ENCODE measurements at places on chromosomes 5 and 9.
A peak's percentile ranks its signal among the peaks of the same experiment; 100 is the strongest.

GRCh38 chr9:116332090-116332489 lies 178.5 kb downstream of the PAPPA start:
- DNase-seq = no peak

- DNase-seq = no peak
These were observed 6.5 kb downstream of the ZNF462 start for GRCh38 chr9:106869458-106869857.

- DNase-seq = peak; percentile 86
These were observed 88.6 kb upstream of the CDKN2B start for GRCh38 chr9:22097707-22098106.

DNA sequence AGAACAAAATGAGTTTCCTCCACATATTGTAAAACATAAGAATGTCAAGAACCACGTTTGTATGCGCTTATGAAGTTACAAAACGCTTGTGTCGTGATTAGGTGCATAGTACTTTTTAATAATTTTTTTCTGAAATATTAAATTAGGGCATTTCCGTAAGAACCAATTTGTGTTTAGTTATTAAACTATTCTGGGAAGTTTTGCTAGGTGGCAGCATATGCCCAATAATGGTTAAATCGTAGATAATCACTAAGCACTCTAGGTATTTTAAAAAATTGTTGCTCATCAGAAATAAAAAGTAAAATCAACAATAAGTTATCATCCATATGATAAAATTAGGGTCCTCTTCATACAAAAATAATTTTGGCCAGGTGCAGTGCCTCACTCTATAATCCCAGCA lies 5.4 kb downstream of the SRFBP1 start:
- DNase-seq = no peak

DNA sequence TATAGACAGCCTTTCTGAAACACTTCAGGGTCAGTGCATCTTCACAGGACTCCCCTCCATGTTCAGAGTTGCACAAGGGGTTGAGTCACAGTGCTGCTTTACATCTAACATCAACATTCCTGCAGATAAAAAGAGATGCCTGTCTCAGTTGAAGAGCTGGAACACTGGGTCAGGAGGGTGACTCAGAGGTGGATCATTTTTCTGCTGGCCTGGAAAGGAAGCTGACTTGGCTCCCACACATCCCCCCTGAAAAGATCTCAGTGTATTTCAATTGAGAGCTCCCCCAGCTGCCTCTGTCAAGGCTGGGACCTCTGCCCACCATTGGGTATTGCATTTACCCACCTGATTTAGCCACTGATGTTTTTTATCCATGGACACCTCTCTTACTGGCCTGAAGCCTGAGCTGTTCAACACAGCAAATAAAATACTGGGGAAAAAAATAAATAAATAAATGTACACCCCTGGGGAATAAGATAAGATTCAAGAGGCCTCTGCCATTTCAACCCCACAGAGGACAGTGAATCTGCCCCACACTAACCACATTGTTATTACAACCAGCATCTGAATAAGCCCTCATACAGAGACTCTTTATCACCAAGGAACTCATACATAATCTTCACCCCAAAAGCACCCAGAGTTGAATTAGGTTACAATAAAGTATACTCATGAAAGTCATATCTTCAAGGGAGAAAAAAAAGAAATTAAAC lies 716.4 kb downstream of the SEMA5A start:
- DNase-seq = peak; percentile 87

DNA sequence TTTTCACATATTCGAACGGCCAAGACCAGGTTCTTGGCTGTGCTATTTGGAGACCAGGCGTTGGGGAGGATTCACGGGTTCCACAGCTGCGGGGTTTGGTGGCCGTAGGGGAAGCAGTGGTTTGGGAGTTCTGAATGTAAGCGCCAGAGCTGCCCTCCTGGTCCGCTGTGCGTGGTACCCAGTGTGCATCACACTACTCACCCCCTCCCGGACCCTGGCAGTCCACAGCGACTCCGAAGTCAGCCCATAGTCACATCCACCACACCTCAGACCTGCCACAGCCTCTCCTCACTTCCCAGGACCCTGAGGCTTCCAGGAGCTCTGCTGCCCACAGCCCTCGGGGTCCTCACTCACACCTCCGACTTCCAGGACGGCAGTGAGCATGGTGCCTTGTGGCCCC lies 26.8 kb downstream of the AMBP start:
- DNase-seq = no peak

DNA sequence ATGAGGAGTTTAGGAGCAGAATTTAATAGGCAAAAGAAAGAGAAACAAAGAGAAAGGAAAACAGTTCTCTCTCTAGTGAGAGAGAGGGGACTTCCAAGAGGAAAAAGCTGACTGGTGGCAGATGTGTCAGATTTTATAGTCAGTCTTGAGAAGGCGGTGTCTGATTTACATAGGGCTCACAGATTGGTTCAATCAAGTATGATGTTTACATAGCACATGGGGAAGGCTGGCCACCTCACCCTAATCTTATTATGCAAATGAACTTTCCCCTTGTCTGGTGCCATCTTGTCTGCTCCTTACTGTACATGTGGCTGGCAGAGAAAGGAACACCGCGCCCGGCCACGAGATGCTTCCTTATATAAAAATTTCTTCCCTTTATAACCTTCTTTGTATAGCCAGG lies 24.7 kb downstream of the UNC13B start:
- no peak for DNase-seq

GRCh38 chr5:32545102-32545800 lies 40.1 kb upstream of the SUB1 start:
- DNase-seq = no peak

DNA sequence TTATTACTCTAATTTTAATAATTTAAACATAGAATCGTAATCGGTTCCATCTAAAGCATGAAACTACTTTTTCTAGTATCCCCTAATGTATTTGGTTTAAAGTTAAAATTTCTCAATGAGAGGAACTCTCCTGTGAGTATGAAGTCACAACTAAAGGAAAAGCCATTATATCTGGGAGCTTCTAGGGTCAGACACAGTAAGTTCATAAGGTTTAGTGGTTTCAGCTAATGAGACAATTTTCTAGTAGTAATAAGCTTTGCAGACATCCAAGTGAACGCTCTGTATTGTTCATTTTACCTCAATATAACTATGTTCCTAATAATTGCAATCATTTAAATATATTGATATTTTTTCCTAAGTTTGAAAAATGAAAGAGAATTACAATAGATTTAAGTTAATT lies 364.4 kb upstream of the CDH9 start:
- DNase-seq = no peak

DNA sequence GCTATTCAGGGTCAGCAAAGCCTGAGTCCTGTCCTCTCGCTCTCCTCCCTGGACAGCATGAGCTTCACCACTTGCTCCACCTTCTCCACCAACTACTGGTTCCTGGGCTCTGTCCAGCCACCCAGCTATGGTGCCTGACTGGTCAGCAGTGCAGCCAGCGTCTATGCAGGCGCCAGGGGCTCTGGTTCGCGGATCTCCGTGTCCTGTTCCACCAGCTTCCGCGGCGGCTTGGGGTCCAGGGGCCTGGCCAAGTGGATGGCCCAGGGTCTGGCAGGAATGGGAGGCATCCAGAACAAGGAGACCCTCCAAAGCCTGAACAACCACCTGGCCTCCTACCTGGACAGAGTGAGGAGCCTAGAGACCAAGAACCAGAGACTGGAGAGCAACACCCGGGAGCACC lies 8.6 kb downstream of the NIPBL start:
- DNase-seq = no peak

DNA sequence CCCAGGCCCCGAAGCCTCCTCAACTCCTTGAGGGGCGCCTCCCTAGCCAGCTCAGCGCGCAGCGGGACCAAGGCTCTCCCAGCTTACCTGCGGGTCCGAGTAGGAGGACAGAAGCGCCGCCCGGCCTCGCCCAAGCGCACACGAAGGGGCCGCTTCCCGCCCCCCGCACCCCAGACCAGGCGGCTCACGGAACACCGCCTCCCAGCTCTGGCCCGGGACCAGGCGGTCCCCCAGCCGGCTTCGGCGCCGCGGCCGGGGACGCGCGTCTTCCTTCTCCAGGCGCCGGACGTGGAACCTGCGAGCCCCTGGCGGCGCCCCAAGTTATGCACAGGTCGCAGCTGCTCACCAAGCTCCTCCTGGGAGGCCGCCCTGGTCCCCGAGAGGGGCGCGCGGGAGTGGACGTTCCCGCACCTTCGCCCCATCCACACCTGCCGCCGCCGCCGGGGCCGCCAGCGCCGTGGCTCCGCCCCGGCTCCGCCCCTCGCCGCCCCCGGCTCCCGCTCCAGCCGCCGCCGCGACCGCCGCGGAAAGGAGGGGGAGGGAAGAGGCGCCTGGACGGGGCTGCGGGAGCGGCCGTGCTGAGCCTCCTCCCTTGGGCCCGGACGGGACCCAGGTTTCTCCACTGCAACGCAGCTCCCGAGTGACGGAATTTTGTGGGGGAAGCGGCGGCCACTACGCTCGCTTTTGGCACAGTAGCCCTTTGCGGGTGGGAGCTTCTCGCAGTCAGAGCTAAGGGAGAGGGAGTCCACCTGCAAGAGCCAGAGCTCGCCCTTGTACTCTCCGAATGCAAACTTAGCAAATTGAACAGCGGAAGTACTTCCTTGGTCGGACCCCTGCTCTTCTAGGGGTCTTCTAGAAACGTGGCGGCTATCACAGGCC lies 77.5 kb upstream of the IFNE start:
- no peak for DNase-seq

- no peak for DNase-seq
These were observed 31.7 kb downstream of the HSD17B3 start for GRCh38 chr9:96270236-96270744.

DNA sequence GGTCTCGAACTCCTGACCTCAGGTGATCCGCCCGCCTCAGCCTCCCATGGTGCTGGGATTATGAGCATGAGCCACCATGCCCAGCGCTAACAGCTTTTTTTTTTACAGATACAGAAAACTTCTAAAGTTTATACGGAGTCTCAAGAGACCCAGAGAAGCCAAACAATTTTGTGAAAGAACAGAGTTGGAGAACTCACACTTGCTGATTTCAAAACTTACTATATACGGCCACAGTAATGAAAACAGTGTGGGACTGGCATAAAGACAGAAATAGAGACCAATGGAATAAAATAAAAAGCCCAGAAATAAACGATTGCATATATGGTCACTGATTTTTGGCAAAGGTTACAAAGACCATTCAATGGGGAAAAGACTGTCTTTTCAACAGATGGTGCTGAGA lies 85.6 kb upstream of the CACNA1B start:
- no peak for DNase-seq

DNA sequence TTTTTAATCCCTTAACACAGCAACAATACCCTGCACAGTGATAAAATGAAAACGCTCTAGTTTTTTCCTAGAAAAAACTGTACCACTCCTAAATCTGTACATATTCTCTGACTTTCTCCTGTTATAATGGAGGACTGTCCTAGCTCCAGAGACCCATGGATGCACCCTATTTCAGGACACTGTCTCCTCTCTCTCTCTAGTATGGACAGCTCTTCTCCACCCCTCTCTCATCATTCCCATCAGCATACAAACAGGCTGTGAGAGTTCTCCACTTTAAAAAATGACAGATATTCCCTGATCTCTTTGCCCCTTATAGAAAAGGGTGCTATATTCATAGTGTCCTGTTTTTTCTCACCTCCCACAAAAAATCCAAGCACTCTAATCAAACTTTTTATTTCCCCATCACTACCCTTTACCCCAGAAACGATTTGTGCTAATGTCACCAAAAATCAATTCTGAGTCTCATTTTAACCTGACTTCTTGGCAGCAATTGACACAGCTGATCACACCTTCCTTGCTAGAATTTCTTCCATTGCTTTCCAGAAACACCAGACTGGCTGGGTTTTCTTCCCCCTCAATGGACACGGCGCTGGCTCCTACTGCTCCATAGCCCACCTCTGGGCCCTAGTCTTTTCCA lies 20.7 kb downstream of the ZNF608 start:
- DNase-seq = no peak

- peak; percentile 69 for DNase-seq
These were observed 92.3 kb upstream of the FANCC start for GRCh38 chr9:95409650-95410426.
